ENCODE measurements at places on chromosomes 13 and 19.

- no peak for DNase-seq
These were observed 324.1 kb downstream of the RBM26 start for GRCh38 chr13:79081942-79082341.

DNA sequence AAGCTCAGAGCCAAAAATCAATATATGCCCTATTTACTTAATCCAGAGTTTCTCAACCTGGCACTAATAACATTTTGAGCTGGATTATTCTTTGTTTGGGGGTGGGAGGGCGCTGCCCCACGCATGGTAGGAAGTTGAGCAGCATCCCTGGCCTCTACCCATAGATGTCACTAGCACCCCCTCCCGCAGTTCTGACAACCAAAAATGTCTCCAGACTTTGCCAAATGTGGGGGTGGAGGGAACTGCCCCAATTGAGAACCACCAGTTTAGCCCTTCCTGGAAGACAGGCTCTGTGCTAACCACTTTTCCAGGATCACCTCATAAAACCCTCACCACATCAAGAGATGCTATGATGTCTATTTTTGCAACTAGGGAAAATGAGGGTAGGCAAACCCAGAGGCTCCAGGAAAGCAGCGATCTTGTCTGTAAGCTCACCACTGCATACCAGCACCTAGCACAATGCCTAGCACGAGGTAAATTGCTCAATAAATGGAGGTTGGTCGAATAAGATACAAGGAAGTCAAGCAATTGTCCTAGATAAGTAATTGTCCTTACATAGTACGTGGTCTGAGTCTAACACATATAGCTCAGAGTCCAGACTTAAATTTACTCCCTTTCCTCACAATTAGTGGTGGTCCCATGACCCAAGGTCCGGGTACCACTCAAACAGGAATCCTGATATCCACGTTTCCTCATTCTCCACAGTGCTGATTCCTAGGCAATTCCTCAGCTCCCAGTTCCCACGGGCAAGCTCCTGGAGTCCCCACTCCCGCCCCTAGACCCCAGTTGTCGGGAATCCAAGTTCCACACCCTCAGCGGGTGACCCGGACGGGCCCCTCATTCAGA, 892 bp downstream of the TRIR start:
- DNase-seq, result no peak

GRCh38 chr13:112753833-112754232, 64.0 kb downstream of the ATP11A start:
- no peak for DNase-seq

GRCh38 chr19:2462635-2463421, 6.1 kb upstream of the LMNB2 start:
- peak; percentile 86 for DNase-seq

DNA sequence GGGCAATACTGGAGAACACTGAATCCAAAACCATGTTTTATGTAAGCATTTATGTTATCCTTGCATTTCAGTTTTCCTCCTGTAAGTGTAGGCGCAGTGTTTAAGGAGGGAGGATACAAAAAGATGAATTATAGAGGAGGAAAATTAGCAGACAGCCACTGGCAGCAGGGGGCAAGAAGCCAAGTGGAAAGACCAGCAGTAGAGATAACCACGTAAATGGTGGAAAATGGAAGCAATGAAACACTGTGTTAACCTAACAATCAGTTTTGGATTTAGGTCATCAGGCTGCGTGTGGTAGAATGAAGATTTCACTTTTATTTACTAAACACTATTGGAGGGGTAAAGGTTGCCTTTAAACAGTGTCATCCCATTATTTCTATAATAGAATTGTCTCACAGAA, 447.3 kb downstream of the GPC6 start:
- no peak for DNase-seq

DNA sequence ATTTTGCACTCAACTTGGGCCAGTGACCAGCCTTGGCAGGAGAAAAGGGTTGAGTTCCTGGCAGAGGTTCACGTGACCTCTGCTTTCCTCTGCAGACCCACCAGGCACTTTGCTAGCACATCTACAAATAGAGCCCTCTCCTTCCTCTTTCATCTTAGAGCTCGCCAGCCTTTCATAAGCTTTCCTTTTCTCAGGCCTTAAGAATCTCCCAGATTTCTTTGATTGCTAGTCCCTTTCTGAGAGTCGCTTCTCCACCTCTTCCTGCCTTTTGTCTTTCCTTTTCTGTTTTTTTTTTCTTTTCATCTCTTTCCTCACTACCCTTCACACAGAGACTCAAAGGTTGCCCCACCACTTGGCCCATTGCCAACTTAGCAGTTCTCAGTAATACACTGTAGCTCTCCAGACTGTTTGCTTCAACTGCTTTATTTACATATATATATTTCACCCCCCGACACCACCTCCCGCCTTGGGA, 375.7 kb upstream of the SPRY2 start:
- peak; percentile 65 for DNase-seq

- no peak for DNase-seq
These were observed 15.7 kb upstream of the LDLR start for GRCh38 chr19:11073568-11073967.

- DNase-seq, result no peak
These were observed 36.4 kb downstream of the LYL1 start for GRCh38 chr19:13066226-13066625.

- no peak for DNase-seq
These were observed 23.3 kb downstream of the PRR12 start for GRCh38 chr19:49614096-49614833.

GRCh38 chr13:51148952-51149573, 38.0 kb upstream of the C13orf42 start:
- DNase-seq, result peak; percentile 41

DNA sequence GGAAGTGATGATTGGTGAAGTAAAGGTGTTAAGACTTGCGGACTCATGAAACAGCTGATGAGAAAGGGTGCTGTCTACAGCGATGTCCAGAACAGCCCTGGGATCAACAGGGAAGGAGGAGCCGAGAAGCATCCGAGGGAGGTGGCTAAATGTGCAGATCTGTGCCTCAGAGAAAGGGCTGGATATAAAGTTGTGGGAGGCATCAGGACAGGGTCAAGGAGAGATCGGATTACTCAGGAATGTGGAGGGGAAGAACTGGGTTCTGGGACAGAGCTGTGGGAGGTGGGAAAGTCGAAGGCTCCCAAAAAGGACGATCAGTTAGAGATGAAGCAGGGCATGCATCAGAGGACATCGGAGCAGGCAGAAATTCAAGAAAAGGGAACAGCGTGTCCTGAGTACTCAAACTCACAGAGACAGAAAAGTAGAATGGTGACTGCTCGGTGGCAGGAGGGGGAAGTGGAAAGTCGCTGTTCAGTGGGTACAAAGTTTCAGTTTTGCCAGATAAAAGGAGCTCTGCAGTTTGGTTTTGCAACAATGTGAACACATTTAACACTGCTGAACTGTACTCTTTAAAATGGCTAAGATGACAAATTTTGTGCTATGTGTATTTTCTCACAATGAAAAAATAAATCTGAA, 1.9 kb downstream of the SIGLEC14 start:
- DNase-seq, result no peak

GRCh38 chr13:113879494-113880360, 15.9 kb upstream of the GAS6 start:
- DNase-seq, result no peak

GRCh38 chr13:62131604-62132003, 716.0 kb upstream of the PCDH20 start:
- no peak for DNase-seq

DNA sequence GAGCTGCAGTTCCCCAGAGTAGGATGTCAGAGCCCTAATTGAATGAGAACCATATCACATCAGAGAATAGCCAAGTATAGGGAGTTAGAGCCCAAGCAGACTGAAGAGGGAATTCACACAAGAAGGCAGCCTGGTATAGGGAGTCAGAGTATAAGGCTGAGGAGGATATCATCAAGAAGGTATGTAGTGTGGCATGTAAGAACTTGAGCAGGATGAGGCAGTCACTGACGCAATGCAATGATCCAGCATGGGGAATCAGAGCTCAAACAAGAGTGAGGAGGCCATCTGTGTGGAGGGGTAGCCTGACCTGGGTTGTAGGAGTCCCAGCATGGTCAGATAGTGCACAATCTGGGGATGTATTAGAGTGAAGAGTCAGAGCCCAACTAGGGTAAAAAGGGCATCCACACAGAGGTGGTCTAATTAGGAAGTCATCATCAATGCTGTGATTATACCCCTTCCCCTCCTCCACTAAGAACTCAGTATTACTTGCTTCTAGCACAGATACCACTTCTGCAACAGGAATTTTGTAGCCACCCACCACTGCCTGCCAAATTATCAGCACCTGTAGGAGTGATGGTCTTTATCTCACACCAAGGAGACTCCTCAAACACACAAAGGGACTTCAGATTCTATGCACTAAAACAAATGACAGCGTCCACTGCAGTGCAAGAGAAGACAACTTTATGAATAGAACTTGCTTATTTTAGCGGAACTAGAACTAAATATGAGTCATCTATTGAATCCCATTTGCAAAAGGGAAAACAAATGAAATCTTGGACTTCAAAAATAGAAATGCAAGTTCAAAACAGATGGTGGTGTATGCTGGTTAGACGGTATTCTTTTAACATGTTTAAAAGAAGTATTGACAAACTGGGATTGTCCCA, 107.2 kb downstream of the FNDC3A start:
- DNase-seq, result no peak

DNA sequence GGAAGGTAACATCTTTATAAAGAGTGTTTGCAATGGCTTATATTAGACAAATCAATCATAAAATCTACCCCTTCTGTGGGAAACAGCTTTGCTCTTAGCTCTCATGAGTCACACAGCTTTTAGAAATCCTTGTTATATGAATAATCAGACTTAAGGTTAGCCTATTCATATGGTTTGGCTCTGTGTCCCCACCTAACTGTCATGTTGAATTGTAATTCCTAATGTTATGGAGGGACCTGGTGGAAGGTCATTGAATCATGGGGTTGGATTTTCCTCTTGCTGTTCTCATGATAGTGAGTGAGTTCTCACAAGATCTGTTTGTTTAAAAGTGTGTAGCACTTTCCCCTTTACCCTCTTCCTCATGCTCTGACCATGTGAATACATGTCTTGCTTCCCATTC, 704.2 kb upstream of the KLHL1 start:
- DNase-seq, result no peak

GRCh38 chr19:49361438-49362047, 673 bp downstream of the TEAD2 start:
- peak; percentile 49 for DNase-seq

DNA sequence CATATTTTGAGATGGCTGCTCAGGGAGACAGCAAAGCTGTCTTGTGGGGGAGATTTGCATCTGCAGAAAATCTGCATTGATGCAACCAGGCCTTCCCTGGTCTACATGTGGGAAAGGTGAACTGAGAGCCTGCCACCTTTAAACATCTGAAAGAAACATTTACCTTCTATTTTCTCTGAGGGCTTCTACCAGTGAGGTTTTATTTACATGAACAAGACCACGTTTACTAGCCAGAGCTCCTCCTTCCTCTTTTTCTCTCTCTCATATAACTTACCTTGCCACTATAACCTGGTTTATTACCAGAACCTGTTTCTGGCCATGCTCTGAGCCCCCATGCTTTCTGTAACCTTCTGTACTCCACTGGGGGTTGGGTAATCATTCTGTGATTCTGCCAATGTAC, 14.4 kb upstream of the RUBCNL start:
- no peak for DNase-seq

- no peak for DNase-seq
These were observed at the start of gene JSRP1 for GRCh38 chr19:2255982-2256685. TSS of gene JSRP1 (minus strand) at chr19:2256417. CDS start at chr19:2255314, 1,103 bp downstream.

- DNase-seq, result no peak
These were observed 1.6 kb upstream of the TTC9B start for GRCh38 chr19:40219721-40220276.
